ENCODE measurements at places on chromosomes 2 and 18.

- no peak for DNase-seq
Observed at GRCh38 chr2:64837925-64838641, 151.1 kb upstream of the SLC1A4 start.

DNA sequence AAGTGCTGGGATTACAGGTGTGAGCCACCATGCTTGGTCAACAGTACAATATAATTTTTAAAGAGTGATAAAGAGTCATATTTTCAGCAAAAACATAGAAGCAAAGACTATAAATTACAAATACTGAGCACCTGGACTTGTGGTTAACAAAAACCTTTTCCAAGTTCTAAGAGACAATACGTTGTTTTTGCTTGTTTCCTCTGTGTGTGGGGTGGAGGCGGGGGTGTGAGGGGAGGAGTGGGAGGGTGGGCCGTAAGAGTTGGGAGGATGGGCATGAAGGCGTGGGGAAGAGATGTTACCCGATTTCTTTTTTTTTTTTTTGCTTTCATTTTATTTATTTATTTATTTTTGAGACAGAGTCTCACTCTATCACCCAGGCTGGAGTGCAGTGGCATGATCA lies 78.0 kb upstream of the WIPF1 start:
- no peak for DNase-seq

DNA sequence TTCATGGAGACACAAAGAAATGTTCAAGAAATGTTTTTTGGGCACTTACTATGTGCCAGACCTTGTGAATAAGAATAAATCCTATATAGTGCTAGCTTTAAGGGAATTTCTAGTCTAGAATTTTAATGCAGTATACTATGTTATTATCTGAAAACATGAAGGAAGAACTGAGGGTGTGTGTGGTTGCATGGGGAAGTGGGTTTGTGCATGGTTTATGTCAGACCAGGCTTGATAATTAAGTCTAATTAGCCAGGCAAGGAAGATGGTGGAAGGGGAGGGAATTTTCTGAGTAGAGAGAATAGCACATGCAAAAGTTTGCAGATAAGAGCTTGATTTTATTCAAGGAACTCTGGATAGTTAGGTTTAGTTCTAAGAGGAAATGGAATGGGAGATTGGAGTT lies 6.5 kb downstream of the RBBP8 start:
- no peak for DNase-seq

DNA sequence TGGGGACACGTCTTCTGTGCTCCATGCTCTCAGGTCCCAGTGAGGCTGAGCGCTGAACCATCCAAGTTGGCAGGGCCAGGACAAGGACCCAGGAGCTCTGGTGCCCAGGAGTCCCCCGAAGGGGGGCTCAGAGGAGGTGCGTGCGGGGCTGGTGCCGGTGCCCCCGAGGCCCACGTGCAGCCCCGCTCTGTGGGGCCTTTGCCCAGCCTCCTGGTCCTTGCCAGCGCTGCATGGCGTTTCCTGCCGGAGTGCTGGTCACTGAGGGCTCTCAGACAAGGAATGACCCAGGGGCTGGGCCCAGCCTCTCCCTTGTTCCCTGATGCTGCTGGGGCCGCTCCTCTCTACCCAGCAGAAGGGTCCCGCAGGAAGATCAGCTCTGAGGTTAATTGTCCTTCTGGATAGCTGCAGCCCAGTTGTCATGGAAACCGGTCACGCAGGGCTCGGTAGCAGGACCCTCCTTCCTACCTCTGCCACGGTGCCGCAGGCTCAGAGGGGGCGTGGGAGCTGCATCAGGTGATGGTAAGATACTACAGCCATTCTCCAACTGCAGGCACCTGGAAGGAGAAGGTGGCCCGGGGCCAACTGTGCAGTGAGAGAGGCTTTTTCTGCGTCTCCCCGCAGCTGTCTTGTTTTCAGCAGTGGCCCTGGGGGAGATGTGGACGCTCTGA lies 64.5 kb downstream of the RRM2 start:
- no peak for DNase-seq

DNA sequence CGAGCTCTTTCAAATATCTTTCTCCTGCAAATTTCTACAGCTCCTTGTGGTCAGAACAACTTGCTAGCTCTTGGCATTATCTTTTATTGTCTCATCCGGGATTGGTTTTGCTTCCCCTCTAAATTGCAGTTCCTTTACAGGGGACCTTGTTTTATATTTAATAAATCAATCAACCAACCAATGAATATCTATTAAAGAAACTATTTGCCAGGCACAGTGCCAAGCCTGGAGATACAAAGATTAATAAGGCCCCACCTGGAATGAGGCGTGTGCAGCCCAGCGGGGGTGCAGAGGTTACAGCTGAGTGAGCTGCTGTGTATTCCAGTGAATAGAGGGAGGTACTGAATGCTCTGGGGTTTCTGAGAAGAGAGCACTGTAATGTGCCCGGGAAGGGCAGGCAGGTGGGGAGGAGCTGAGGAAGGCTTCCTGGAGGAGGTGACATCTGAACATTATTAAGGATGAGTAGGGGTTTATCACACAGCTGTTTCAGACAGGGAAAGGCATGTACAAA lies 51.8 kb downstream of the LIPG start:
- DNase-seq = no peak

DNA sequence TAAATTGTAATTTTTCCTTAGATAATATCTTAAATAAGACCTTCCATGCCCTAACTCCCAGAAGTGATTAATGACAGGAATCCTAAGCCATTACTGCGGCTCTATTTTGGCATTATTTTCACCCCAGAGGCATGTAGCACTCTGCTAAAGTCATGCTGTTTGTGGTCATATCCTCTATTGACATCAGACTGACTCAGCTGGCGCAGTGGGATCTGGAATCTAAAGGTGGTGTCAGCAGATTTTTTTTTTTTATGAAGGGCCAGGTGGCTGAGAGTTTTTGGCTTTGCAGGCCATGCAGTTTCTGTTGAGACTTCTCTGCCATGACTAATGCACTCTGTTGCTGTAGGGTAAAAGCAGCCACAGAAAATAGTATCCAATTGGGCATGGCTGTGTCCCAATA lies 64.1 kb upstream of the ACVR1C start:
- no peak for DNase-seq

GRCh38 chr2:220040346-220040745 lies 412.9 kb downstream of the SLC4A3 start:
- no peak for DNase-seq

DNA sequence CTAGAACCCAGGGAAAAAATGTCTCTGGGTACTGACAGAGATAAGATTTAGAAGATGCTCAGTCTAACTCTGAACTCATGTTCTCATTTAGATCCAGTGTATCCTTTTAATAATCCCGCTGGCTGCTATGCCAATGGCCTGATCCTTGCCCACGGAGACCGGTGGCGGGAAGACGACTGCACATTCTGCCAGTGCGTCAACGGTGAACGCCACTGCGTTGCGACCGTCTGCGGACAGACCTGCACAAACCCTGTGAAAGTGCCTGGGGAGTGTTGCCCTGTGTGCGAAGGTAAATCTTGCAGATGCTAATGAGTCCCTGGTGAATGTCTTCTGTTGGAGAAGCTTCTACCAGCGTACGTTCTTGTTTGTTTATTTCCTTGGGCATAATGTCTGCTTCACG lies 118.6 kb downstream of the FEZ2 start:
- DNase-seq = no peak

GRCh38 chr2:9809064-9809356 lies 34.3 kb upstream of the TAF1B start:
- DNase-seq = no peak

- no peak for DNase-seq
Observed at GRCh38 chr2:848099-848498, 102.5 kb upstream of the SNTG2 start.

DNA sequence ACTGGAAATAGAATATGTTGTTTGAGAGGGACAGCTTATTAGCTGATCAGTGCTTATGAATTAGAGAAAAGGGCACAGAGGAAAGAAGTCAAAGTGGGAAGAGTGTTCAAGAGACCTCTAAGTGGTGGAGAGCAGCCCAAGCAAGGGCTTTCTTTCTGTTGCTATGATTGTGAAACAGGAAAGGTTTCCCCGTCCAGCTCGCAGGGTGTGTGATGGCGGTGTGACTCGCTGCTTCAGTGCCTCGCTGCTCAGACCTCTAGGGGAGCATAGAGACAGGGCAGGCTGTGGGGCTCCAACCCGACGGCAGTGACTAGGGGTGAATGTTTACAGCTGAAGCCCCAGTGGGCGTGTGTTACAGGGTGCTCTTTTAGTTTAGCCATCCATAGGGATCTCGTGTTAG lies 166.5 kb upstream of the COPS8 start:
- DNase-seq = no peak

GRCh38 chr2:72841462-72842125 lies 15.8 kb upstream of the EXOC6B start:
- DNase-seq = no peak

DNA sequence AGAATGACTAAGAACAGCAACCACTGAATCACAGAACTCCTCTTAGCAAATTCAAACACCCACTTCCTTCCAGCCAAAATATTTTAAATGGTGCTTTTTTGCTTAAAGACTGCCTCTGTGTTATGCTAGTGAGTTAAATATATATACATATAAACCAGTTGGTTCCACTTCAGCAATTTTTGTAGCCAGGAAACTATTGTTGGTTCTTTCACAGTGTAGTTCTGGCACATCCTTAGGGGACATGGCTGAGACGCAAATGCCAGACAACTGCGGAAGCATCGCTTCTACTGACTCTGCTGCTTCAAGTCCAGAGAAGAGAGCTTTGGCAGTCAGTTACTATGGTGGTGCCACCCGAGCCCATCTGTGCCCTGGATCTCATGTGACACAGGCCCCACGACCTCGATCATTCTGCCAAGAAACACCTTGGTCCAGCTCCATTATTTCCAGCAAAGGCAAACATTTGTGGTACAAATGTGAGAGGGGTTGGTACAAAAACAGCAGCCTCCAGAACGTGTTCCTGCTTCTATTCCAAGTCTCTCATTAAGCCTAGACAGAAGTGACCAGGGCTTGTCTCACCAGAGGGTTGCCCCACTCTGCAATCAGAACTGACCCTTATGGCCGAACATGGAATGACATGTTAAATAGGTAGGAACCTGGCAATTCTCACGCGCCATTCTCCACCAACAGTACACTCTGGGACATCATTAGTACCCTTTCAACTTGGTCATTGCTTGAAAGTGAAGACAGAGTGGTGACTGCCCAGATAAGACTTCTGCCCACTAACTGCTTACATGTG lies 117.8 kb upstream of the NRP2 start:
- DNase-seq = no peak

DNA sequence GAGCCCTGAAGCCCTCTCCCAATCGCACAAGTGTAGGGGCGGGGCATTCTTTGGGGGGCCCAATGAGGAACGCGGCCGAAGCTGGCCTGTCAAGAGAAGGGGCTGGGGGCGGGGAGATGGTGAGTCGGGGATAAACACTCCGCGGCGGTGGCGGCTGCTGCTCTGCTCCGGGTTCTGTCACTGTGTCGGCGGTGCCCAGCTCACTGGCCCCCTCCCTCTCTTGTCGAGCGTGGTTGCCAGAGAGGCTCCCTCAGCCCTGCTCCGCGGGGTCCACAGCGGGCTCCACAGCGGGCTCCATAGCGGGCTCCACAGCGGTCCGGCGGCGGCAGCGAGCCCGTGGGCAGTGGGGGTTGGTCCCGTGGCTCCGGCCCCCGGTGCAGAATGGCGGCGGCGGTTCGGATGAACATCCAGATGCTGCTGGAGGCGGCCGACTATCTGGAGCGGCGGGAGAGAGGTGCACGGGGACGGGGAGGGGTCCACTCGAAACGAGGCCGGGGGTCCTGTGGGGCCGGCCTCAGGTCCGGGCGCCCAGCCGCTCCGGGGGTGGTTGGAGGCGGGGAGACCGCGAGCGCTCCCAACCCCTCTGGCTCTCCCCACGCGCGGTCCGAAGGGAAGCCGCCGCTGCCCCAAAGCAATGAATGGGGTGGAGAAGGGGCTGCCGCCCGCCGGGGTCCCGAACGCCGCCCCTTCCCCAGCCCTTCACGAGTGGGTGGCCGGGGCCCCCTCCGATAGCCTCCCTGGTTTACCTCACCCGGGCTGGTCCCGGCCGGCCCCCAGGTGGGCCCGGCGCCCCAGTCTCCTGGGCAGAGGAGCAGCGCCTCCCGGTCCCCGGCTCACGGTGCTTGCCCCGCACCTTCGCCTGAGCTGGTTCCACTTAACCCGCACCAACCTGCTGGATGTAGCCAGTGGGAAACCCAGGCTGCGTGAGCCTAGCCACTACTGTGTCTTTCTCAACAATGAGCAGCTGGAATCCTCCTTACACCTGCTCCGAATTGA lies at the start of gene MXD1:
MXD1 (plus strand) TSS at position 160 of the 996 bp plus-strand sequence; CDS start at position 382, 222 bp downstream.
- DNase-seq = peak; percentile 95

- DNase-seq = no peak
Observed at GRCh38 chr2:220696280-220696669, 875.8 kb downstream of the EPHA4 start.

DNA sequence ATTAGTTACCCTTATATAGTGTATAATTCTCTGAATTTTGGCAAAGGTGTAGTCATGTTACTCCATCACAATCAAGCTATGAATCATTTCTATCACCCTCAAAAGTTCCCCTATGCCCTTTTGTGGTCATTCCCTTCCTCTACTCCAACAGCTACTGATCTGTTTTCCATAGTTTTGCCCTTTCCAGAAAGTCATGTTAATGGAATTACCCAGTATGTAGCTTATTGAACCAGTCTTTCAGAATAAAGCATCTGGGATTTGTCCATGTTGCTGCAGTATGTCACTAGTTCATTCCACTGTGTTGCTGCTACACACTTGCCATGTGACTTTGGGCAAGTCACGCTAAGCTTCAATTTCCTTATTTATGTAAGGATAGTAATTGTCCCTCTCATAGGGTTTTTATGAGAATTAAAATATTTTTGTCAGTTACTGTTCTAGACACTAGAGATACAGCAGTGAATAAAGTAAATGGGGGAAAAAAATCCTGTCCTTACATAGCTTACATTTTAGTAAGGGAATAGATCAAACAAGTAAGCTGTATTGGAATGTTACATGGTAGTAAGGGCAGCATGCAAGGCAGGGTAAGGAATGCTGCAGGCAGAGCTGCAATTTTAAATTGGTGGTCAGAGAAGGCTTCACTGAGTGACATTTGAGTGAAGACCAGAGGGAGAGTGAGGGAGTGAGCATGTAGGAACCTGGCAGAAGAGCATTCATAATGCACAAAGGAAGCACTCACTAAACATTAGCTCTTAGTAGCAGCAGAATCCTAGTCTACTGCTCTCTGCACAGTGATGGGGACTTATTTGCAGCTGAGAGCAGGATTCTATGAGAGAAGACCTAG lies 80.3 kb upstream of the TSPYL6 start:
- DNase-seq = no peak

GRCh38 chr2:158138255-158138654 lies 36.6 kb downstream of the UPP2 start:
- no peak for DNase-seq

Data from stimulated activated CD8-positive, alpha-beta memory T cell treated with anti-CD3 and anti-CD28 coated beads, Interleukin-15, amount 100 ng/mL, for 24 hours (primary cell).